ENCODE measurements at places on chromosomes 12 and 14.

- DNase-seq, result no peak
These were observed 12.5 kb downstream of the TIMM9 start for GRCh38 chr14:58414845-58415244.

DNA sequence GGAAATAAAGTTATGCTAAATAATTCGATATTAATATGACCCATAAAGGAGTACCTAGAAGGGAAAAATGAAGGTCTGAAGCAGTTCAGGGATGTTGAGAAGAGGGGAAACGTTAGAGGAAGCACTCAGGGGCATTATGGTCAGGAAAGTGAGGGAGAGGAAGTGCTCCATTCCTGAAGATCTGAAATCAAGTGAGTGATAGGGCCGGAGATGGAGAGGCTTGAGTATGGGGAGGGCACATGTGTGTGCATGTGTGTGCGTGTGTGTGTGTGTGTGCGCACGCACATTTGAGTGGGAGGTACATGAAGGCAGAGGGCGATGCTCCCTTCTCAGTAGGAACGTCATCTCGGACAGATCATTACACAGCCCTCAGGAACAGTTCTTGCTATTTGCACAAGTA, 4.9 kb upstream of the DCD start:
- no peak for DNase-seq

DNA sequence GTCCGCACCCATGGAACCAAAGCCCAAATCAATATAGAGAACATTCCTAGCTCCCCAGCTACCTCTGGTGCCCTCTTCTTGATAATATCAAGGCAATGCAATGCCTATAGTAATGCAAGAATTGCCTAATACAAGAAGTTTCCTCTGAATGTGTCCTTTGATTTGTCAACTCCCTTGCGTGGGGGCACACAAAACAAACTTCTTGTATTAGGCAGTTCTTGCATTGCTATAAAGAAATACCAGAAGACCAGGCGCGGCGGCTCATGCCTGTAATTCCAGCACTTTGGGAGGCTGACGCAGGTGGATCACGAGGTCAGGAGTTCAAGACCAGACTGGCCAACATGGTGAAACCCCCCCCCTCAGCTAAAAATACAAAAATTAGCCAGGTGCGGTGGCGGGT, 10.4 kb upstream of the ITPK1 start:
- DNase-seq, result no peak

- no peak for DNase-seq
These were observed 234.1 kb downstream of the BCL11B start for GRCh38 chr14:99037777-99038430.

- DNase-seq, result no peak
These were observed 20.9 kb upstream of the KIF26A start for GRCh38 chr14:104117341-104118005.

DNA sequence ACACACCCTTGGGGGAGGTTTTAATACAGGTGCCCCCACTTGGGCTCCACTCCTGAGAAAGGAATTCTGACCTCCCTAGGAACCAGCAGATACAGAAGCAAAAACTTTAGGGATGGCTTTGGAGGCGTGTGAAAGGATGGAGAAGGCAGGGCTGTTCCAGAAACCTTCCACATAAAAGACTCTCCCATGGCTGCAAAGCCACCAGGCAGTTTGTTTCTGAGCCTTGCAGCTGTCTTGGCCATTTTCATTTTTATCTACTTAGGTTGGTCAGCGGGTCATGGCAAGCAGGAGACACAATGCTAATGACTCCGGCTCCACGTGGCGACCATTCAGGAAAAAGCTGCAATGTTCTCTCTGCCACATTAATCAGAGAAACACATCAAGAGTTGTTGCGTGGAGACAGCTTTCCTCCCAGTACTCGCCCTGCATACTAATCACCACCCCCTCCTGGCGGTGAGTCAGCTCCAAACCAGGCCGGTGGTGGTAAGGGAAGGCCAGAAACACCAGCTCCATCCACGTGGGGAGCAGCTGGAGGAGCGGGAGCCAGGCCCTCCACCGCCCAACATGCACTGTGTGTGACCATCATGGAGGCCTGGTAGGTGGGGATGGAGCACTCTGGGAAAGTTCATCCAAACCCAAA, 30.9 kb upstream of the IRF2BPL start:
- peak; percentile 88 for DNase-seq

GRCh38 chr14:59103396-59103795, 85.1 kb upstream of the DAAM1 start:
- no peak for DNase-seq

GRCh38 chr12:54378796-54379397, 5.6 kb downstream of the ZNF385A start:
- peak; percentile 65 for DNase-seq

- DNase-seq, result no peak
These were observed 22.2 kb downstream of the GSC start for GRCh38 chr14:94747739-94748138.

DNA sequence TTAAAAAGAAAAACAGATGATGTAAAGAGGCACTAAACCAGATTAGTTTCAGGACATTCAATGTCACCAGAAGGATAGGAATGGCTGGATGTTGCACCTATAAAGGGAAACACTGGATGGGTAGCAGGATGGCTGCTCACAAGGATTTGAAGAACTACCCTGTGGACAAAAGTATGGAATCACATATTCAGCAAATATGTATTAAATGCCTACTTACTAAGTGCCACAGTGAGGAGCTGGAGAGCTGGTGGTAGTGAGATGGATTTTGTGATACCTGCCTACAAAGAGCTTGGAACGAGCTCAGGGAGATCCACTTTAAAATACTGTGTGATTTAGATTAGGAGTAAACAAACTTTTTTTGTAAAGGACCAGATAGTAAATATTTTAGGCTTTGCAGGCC, 316.2 kb downstream of the PAWR start:
- DNase-seq, result no peak

DNA sequence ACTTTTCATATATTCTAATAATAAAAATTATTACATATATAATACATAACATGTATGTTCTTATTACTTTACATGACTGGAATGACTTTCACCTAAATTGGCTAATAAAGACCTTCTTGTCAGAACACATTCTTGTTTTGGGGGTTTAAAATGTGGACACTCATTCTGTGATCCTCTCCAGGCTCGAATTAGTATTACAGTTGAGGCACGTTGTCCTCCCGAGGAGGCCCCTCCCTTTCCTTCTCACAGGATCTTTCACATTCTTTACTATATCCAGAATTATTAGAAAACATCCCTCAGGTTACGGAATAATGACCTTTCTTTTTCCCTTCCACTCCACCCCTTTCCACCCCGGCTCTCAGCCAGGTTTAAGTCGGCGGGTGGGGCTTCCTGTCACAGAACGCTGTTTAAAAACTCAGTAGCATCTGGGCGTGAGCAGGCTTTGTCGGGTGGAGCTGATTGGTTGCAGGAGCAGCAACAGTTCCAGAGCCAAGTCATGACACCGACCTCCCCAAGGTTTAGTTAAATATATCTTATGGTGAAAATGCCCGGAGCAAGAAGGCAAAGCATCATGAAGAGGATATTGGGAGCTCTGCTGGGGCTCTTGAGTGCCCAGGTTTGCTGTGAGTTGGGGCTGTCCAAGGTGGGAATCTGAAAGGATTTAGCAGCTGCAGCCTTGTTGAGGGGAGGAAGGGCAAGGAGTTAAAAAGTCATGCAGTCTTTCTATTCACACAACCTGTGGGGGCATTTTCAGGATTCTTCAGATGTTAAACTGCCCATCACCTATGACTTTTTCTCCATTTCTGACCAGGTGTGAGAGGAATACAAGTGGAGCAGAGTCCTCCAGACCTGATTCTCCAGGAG, 396.7 kb upstream of the OR4E1 start:
- DNase-seq, result no peak

DNA sequence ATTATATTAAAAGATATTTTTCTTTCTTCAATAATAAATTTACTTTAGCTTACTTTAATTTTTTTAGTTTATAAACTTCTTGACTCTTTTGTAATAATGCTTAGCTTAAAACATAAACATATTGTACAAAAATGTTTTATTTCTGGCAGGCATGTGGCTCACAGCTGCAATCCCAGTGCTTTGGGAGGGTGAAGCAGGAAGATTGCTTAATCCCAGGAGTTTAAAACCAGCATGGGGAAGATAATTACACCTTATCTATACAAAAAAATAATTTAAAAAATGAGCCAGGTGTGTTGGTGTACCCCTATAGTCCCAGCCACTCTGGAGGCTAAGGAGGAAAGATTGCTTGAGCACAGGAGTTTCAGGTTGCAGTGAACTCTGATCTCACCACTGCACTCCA, 120.7 kb downstream of the GPHN start:
- no peak for DNase-seq

- no peak for DNase-seq
These were observed 180.8 kb downstream of the CRADD start for GRCh38 chr12:93857991-93858447.

DNA sequence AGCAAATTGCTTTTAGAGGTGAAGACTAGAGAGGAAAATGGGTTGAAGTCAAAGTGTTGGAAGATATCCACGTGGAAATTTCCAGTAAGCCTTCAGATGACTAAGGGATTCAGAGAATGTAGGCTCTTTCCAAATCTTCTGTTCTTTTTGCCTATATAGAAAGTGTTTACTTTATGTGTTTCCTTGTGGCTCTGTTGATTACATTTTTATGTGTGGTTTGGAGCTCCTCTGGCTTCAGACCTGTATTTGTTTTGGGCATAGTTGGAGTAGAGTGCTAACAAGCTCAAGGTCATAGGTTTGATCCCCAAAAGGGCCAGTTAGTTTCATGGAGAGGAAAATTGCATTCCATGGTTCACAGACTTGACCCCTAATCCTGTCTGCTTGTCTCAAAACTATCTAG, 91.9 kb downstream of the IGF1 start:
- no peak for DNase-seq

- DNase-seq, result peak; percentile 80
These were observed 68.2 kb upstream of the ETV6 start for GRCh38 chr12:11581179-11581755.

DNA sequence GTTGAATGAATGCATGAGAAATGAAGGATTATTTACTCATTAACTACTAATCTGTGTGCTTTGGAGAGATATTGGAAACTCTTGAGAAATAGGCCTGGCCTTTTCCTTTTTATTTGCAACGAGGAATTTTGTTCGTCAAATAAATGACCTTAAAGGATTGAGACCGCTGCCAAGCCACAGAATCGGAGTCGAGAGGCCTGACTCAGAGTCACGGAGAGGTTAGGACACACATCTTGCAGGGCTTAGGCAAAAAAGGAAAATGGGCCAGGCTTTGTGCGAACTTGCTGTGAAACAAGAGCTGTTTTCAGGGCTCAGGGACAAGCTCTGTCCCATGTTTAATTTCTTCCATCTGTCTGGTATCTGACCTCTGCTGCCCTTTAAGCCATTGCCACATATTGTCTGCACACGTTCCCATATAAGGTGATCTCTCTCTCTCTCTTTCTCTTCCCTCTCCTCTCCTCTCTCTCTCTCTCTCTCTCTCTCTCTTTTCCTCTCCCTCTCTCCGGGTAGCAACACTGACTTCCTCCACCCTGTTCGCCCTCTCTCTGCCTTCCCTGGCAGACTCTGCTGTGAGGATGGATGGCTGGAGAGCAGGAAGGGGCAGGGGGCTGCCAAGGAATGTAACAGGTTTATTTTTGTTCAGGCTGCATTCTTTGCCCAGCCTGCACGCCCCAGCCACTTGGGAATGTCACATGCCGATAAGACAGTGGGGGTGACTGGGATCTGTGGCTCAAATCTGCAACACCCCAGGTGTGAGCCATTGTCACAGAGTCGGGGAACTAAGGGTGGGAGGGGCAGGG, 14.9 kb upstream of the IFT81 start:
- peak; percentile 71 for DNase-seq

DNA sequence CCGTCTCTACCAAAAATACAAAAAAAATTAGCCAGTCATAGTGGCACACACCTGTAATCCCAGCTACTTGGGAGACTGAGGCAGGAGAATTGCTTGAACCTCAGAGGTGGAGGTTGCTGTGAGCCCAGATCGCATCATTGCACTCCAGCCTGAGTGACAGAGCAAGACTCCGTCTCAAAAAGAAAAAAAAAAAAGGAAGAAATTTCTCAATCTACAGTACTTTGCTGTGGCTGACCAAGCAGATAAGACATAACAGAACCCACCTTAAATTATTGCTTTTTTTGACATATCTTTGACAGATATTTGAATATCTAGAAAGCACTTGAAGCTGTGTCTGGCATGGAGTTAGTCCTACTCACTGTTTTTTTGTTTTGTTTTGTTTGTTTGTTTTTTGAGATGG, 34.9 kb upstream of the HNF1A start:
- DNase-seq, result no peak

GRCh38 chr12:108455706-108456105, 59.4 kb upstream of the FICD start:
- DNase-seq, result no peak

GRCh38 chr14:52391881-52392615, 77.9 kb downstream of the PTGER2 start:
- DNase-seq, result peak; percentile 87

GRCh38 chr14:23365036-23365731, at the start of gene EFS:
TSS of gene EFS (minus strand) at chr14:23365172. CDS start at chr14:23365025, 147 bp downstream.
- DNase-seq, result no peak

DNA sequence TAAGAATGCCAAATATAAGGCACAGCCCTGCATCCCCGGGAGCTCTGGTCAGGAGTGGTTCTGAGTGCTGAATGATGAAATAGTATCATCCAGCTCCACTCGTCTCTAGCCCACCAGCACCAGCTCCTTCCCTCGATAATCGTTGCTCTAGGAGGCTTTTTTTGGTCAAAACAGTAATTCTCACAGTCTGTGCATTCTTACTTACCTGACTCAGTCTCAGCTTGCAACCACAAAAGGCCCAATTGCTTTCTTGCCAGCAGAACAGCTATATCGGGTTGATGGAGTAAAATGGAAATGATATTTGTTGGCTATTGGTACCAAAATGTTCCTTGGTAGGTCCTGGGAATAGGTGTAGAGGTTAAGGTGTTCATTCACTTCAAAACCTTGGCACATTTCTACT, 94.8 kb downstream of the BMP4 start:
- DNase-seq, result no peak

GRCh38 chr12:5254703-5255102, 177.2 kb upstream of the NTF3 start:
- peak; percentile 25 for DNase-seq

- DNase-seq, result no peak
These were observed 174.5 kb downstream of the TSPAN9 start for GRCh38 chr12:3251691-3252090.

DNA sequence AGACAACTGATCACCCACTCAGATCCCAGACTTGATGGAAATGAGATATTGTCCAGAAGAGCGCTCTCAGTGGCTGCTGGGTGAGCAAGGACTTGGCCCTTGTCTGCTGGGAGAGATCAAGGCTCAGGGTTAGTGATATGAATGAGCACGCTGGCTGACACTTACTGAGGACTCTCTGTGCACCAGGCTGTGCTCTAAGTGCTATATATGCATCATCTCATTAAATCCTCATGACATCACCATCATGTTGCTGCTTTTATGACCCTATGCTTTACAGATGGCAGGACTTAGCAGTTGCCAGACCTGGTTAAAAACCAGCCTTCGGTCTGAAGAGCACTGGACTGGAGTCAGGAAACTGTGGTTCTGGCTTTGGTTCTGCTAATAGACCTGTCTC, 260.9 kb downstream of the VRK1 start:
- no peak for DNase-seq
